Progenitor cell of endocrine pancreas (in vitro differentiated cells): ENCODE measurements at places on chromosomes 4 and X. TPM values are rescaled to one million over a fixed set of nuclear protein-coding genes. Genes with fewer than 3 reads are reported as not detected.

DNA sequence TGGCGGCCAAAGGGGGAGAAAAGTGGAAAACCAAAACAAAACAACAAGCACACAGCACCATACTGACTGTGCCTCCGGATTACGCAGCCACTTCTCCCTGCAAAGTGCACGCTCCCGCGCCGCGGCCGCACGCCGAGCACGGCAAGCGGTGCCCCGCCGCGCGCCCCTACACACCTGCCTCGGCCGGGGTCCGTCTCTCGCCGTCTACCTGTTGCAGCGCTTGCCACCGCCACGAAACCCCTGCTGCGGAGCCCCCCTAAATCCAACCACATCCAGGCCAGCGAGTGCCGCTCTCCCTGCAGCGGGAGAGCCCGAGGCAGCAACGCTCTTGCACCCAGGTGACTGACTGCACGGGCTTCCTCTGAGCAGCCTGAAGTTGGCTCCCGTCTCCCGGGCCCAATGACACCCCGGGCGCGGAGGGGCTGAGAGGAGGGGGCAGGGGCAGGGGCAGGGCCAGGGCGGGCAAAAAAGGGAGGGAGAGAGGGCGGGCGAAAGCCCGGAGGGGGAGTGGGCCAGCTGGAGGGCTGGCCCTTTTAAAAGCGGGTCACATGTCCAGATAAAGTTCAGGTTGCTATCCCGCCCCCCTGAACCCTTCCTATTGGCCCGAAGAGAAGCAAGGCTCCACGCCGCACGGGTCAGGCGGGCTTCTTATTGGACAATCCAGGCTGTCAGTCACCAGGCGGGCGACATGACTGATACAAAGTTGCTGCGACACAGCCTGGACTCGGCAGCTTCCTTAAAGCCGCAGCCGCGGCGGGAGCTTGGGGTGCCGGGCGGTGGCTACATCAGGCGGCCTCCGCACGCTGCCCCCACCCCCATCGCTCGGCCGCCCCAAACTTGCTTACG lies at the start of gene NR3C2:
Gene NR3C2, minus strand, starts transcription at position 429 of the 846 bp plus-strand sequence.
- peak; percentile 98 for DNase-seq

DNA sequence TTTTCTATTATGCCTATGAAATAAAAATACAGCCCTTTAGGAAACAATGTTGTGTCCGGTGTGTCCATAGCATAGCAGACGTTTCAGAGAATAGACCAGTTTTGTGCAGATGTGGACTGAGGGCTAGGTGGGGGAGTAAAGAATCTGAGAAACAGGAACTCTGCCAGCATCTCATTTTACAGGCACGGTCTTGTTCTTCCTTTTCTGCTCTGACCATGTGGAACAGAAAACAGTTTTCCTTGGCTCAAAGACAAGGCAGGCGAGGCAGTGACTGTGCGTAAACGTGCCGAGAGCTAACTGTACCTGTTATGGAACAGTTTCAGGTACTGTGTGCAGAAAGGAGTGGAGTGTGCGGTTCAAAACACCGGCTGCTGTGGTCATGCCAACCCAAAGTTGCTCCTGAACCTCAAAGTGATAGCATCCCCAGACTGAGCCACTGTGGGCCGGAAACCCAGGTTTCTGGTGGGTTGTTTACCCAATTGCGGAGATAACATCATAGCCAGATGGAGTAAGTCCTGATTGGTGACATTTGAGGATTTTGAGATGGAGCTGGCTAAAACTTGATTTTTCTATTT lies 20.2 kb downstream of the CNGA2 start:
- no peak for DNase-seq

- peak; percentile 26 for DNase-seq
Measured at GRCh38 chr4:185811509-185812364, at the start of gene SORBS2. Gene SORBS2, minus strand, starts transcription at chr4:185812194. Its CDS starts 121,623 bp downstream, at chr4:185690571.

GRCh38 chr4:155419266-155419665 lies 42.5 kb upstream of the MAP9 start:
- DNase-seq: no peak

DNA sequence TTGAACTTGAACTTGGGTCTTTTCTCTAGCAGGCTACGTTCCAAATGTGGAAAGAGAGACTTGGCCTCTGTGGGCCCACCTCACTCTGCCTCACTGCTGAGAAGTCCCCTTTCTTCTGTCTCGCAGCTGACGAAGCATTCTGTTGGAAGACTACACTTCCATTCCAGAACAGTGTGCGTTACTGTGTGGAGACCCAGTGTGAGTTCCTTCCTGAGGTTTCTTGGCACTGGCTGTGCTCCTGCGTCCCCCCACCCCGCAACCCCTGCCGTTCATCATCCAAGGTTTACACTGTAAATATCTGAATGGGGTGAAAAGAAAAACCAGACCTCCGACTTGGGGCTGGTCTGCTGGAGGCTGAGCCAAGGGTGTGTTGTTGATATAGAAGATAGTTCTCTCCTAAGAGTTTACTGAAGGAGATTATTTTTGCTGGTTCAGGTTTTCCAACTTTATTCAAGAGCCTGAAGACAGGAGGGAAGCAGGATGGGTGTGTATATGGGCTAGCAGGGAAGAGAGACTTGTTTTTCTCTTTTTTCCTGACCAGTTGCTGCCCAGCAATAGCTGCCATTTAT lies 34.7 kb downstream of the NHSL2 start:
- DNase-seq: no peak

NPNT gene
- 6.5 and 7.6 TPM in 2 replicates for total RNA-seq

DNA sequence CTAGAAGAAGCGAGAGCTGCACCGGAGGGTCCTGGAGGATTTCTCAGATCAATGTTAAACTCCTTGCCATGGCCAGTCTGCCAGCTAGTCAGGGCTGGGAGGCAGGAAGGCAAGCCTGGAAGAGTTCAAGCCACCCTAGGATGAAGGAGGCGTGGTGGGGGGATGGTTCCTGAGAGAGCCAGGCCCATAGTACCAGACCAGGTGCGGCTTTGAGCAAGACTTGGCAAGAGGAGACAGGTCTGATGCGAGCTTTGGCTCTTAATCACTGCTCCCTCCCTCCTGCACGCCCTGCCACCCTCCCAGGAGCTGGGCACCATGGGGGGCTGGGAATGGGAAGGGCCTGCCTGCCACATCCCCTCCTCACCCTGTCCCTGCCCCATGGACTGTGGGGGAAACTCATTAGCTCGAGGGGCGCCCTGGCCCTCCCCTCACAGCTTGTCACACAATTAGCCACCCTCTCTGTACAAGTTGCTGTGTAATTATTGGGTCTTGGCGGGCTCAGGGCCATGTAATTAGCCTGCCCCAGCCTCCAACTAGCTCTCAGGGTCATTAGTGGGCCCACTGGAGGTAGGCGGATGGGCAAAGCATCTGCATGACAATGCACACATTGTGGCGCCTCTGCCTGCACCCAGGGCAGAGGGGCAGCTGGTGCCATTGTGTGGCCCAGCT lies 50.3 kb downstream of the EFNB1 start:
- no peak for DNase-seq

- no peak for DNase-seq
Measured at GRCh38 chr4:4460759-4461158, 73.9 kb downstream of the NSG1 start.

- DNase-seq: peak; percentile 27
Measured at GRCh38 chrX:47384502-47384901, 14.1 kb downstream of the ZNF157 start.

DNA sequence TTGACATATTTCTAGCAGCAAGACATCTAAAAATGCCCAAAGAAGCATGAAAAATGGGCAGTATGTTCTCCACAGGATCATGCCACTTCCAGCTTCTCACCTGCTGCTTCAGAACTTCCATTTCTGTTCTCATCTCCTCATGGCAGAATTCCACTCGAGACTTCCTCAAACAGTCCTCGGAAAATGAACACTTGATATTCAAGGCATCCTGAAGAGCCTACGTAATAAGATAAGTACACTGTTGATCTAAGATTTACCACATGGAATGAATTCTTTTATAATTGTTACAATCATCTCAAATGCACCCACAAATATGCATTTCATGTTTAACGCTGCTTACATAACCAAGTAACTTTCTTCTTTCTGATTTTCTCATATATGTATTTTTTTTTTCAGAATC lies 14.1 kb downstream of the TNIP3 start:
- no peak for DNase-seq

DNA sequence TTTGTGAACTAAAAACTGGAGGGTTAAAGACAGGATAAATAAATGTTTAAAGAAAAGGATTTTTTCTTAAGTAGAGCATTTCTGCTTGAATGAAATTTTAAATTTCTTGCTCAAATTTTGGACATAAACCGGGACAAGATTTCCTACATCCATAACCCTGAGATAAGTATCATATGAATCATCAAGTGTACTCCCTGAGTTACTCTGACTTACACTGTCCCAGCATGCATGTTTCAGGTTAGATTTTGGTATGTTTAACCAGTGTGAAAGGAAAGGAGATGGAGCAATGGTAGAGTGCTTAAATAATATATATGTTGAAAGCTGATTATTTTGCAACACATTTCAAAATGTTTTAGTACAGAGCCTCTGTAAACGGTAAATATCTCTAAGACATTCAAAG lies 175.2 kb downstream of the ADGRL3 start:
- DNase-seq: no peak

DNA sequence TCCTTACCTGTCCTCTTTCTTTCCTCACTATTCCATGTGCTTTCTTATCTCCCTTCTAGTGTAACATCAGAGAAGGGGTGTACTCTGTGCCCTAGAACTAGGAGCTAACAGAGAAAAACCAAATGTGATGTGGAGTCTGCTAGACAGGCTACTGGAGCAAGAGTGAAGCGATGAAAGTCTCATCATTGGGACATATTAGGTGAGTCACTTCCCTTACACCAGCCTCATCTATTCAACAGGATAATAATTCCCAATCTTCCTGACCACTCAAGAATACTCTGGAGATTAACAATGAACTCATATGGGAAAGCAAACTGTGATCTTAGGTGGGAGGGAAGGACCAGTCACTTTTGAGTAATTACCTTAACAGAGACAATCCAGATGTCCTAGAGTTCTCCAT lies 58.1 kb downstream of the RAB40A start:
- no peak for DNase-seq

DNA sequence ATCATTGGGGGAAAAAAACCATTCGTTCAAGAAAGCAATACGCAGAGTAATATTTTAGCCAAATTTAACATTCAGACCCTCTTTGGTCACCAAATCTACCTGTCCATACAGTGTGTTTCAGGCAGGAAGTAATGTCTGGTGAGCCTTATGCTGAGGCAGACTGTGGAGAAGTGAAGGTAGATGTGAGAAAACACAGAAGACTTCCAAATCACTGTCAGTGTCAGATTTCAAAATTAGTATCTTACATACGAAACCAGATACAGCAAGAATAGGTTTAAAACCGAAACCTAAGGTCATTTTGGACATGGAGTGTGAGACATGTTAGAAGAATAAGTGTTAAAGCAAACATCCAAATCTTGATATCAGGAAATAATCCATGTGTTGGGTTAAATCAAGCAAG lies 664.5 kb upstream of the HTR2C start:
- no peak for DNase-seq
